Skeletal muscle cell (primary cell): ENCODE measurements at places on chromosomes 5 and 9.

- no peak for DNase-seq
These were observed 145.5 kb downstream of the PTTG1 start for GRCh38 chr5:160567031-160567705.

DNA sequence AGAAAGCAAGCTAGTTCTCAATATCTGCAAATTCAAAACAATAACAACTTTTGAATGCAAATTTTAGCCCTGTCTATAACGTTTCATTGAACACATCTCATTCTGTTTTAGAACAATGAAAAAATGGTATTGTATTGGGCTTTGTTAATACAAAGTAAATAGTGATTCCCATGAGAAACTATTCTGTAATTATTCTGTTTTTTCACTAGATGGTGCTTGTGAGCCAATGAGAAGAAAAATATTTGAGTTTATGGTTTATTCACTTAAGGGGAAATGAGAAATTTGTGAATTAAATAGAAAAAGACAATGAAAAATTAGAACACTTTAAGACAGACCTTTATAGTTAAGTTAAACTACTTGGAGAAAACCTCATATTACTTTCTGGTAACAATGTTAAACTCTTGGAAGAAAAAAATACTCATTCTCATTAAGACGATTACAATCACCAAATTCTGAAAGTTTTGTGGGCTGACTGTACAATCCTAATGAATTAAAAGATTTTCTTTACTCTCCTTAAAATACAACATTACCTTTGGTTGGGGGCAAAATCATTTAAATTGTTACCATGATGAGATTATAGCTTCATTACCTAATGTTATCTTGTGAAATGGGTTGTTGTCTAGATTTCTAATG is 127.0 kb downstream of the NNT start:
- no peak for DNase-seq

DNA sequence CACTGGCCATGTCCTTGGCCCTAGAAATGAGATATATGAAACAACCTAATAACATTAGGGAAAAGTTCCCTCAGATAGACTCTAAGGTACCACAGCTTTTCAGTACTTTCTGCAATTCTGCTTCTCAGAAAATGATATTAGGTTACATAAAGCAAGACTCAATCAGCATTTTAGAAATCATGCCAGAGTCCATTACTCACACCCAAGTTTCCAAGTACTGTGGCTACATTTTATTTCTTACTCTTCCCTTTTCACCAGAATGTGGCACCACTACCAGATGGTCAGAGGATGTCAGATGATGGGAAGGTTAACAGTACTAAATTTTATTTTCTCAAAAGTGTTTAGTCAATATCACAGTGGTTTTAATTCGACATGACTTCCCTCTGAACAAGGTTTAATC is 217.2 kb downstream of the MLLT3 start:
- DNase-seq: no peak

- DNase-seq: peak; percentile 44
These were observed 56.1 kb downstream of the PCDH1 start for GRCh38 chr5:141822144-141822543.

DNA sequence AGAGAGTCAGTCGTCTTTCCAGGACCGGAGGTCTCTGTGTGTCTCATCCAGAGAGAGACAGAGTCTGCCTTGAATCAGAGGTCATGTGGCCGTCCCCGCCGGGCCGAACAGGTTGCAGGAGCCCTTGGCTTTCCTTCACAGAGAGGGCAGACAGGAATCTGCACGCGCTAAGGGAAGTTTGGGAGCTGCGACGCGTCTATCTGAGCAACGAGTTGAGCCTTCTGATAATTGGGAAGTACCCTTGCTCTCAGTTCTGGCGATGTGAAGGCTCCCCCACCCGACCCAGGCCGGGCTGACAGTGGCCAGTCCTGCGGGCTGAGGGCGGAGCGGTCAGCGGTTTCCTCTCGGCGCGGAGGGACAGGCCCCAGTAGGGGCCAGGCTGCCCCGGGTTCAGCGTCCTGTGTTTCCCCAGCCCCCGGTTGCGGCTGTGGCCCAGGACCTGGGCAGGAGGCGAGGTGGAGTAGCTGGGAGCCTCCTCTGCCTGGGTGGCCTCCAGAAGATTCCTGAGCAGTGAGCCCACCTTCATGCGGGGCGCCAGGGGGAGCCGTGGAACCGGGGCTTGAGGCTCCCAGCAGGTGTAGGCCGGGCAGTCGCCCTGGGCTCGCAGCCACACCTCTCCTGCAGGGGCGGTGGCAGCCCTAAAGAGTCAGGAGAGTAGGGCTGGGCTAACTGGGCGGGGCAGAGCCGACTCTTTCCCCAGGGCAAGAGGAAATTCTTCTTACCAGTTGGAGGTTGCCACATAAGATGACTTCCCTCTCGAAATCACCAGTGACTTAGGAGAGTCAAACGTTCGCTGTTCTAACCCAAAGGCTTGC is 13.9 kb downstream of the NR2F1 start:
- DNase-seq: no peak

DNA sequence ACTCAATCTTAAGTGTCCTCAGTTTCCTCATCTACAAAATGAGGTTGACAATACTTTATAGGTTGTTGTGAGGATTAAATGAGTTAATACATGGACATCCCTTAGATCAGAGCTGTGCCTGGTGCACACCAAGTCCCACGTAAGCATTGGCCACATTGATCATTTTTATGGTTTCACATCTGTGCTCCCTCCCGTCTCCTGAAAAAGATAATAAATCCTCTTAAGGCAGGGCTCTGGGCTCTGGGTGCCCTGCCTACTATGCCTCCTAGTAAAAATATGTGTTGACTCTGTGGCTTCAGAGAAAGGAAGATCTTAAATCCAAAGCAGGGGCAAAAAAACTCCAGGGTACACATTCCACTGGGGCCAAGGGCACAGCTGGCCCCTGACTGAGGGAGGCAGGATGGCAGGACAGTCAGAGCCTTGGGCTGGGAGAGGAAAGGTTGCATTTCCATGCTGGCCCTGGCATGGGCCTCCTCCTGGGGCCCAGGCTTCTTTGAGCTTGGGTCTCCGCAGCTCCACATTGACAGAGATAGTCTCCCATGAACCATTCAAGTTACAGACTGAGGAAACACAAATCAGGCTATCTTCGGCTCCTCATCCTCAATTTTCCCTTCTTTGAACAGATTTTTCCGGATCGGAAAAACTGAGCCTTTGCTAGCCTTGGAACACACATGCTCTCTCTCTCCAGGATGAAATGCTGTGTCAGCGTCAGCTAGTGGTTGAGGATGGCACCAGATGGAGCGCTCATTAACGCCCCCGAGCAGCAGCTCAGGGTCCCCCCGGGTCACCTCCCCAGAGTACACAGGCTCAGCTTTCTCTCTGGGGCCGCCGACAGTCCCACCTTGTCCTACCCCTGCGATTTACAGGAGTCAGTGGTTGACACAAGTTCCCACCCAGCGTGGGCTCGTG is 22.4 kb upstream of the KIF12 start:
- DNase-seq: no peak
